ENCODE measurements at places on chromosomes 5 and 9. TPM values are rescaled to one million over a fixed set of nuclear protein-coding genes. Genes with fewer than 3 reads are reported as not detected.
A peak's percentile ranks its signal among the peaks of the same experiment; 100 is the strongest.

DNA sequence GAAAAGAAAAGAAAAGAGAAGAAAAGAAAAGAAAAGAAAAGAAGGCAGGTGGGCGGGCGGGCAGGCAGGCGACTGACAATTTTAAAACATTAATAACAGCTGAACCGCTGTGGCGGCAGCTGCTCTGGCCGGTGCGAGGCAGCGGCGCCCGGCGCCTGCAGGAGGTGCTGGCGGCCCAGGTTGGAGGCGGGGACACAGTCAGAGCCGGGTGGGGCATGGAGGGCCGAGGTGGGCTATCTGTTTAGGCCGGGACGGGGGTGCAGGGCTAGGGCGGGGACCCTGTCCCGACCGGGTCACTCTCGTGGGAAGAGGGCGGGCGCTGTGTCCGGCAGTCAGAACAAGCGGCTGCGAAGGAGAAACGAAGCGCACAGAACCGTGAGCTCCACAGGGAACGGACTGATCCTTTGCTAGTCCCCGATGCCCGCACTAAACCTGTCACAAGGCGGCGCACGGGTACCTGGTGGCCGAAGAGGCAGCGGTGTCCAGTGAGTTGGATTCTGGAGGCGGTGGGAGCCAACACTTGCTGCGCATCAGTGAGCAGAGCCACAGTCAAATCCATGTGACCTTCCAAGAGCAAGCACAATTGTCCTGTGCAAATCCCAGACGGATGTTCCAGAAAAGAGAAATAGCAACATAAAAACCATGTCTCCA, 13.6 kb upstream of the ALDOB start:
- peak; percentile 77 for DNase-seq

DNA sequence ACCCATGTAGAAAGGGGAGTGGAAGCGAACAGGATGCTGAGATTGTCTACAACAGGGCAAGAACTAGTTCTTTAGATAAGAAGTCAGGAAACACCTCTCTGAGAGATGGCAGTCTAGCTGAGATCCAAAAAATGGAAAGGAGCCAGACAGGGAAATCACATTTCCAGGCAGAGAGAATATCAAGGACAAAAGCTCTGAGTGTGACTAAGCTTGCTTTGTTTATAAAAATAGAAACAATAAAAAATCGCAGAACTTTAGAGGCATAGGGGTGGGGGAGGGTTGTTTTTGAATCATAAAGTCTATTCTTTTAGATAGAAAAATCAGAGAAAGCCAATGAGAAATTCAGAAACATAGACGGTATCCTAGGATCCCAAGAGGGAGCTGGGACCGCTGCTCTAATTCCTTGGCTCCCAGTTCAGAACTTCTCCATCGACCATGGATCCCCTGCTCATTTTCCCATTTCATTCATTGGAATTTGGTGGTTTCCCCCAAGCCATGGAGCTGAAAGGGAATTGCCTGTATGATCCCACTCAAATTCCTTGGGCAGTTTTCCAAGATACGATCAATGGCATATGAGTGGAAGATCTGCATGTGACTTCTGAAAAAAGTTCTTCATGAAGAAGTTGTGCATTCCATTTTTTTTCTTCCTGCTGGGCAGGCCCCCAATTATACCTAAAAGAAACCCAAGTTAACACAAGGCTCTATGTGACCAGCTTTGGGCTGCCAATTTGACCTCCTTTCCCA, 182.0 kb downstream of the GRIA1 start:
- no peak for DNase-seq

GRCh38 chr9:131046581-131047202, 37.7 kb downstream of the LAMC3 start:
- no peak for DNase-seq

GRCh38 chr5:142661957-142662356, 23.9 kb downstream of the FGF1 start:
- DNase-seq: no peak

DNA sequence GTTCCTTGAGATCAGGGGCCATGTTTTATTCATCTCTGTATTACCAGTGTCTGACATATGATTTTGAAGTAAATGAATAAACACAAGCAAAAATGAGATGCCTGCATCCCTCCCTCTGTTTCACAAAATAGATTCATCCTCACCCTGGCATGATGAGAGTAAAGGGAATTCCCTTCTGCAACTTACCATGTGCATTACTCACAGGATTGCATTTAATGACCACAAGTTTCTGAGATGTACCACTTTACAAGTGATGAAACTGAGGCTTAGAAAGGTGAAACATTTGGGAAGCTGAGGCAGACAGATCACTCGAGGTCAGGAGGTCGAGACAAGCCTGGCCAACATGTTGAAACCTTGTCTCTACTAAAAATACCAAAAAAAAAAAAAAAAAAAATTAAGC, 74.2 kb upstream of the TNFSF8 start:
- no peak for DNase-seq

DNA sequence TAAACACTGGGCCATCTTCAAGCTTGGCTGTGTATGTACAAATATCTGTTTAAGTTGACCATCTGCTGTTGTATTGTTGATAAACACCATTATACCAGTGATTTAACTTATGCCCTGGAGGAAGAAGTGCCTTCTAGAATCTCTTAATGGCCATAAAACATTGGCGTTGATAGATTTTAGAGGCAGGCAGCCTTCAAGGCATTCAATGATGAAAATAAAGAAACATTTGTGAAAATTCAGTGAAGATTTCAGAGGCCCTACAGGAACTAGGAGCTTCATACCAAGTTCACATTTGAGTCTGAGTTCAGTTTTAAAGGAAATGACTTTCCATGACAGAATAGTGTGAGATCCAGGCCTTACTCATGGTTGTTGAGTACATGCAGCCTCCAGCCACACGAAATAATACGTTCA, 52.2 kb downstream of the MAP1B start:
- DNase-seq: no peak

DNA sequence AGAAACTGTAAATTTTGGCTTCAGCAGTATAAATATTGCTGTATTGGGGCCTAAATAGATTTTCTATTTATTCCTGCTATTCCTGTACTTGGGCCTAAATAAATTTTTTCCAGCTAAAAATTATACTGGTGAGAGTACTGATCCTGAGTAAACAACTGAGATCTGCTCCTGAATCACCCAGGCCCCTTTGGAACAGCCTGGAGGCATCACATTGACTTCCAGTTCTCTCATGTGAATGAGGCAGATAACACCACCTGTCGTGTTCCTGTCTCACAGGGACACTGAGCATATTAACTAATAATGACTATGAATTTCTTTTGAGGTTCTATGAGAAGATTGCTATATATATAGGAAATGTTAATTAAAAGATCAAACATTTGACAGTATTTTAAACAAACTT, 119.5 kb upstream of the PLCXD3 start:
- no peak for DNase-seq

Gene CORO2A
- 70.4 TPM for total RNA-seq

Gene KCNT1
- not detected for total RNA-seq

Gene SPATA31A1
- total RNA-seq: not detected

Gene TMEM252
- 0.89 TPM for total RNA-seq

Gene SLC6A3
- total RNA-seq: not detected

Gene ASB6
- total RNA-seq: 17.5 TPM

Gene FYB1
- total RNA-seq: 7.3 TPM

Gene KCNV2
- total RNA-seq: not detected

All from left colon (tissue), 2 donors.